NCI-H2081 (cell line): ENCODE measurements at places on chromosomes 2 and 18.

DNA sequence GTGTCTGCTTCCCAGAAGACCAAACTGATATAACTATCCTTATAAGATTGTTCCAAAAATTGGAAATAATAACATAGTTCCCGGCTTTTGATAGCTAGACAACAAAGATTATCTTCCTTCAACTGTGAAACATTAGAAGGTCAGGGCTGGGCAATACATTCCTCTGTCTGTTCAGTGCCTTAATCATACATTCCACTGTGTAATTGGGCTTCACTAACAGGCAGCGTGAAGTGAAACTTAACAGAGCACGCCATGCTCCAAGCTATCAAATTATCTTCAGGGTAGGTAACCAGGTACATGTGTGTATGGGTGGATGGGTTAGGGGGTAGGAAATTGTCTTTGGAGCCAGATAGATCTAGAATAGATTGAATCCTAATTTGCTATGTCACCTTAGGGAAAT is 23.5 kb upstream of the ARL5A start:
- no peak for DNase-seq

- no peak for DNase-seq
These were observed 2.0 kb upstream of the SMYD5 start for GRCh38 chr2:73212098-73212447.

GRCh38 chr2:171512683-171513195 is 9.5 kb upstream of the CYBRD1 start:
- DNase-seq, result no peak

- no peak for DNase-seq
These were observed 493.7 kb downstream of the TMX3 start for GRCh38 chr18:68221111-68221724.

- DNase-seq, result no peak
These were observed 57.6 kb downstream of the TTC21B start for GRCh38 chr2:165895974-165896373.

GRCh38 chr18:22674272-22674671 is 256.6 kb upstream of the CTAGE1 start:
- no peak for DNase-seq

DNA sequence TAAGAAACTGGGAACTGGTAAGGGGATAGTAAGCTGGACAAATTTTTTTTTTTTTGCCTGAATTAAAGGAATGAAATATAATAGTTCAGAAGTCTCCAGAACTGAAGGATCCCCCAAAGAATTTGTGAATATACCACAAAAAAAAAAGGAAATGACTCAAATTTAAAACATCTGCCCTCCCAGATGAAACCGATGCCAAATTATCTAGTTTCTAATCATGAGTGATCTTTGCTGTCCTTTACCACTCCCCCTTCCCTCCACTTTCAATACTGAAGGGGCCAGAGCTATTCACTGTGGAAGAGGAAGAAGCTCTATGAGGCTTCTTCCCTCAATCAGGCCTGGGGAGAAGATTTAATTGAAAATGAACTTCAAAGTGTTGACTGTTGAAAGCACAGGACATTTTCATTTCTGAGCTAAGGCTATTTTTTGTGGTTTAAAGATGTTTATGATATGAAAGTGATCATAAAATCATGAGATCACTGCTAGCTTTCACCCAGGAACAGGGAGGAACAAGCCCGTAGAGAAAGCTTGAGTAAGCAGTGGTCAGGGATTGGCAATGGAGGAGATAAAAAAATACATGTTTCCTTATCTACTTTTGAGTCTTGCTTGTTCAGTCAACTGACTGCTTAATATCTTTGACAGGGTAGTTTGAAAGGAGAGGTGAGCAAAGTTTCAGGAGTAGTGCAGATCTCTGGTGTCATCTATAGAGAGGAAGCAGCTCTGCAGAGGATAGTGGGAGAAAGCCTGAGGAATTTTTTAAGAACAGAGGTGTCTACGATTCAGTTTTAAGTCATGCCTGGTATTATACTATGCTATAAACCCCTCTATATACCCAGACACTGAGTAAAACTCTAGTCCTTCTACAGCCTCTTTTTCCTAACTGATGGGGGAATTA is 409.5 kb upstream of the FIGN start:
- no peak for DNase-seq

DNA sequence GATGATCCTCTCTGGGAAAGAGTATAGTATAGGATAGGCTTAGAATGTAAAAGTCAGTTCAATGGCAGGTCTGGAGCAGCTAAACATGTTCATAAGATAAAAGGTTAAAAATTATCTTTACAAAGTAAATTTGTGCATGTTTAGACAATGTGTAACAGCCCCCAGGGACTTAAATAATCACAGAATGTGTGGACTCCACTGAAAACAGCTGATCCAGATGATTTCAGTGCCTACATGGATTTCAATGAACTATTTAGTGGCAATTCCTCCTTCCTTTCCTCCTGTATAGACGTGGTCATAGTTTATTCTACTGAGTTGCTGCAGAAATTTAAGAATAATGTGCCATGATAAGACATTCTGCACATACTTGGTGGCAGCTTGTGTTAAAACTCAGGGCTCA is 42.9 kb downstream of the ARHGEF33 start:
- DNase-seq, result no peak

DNA sequence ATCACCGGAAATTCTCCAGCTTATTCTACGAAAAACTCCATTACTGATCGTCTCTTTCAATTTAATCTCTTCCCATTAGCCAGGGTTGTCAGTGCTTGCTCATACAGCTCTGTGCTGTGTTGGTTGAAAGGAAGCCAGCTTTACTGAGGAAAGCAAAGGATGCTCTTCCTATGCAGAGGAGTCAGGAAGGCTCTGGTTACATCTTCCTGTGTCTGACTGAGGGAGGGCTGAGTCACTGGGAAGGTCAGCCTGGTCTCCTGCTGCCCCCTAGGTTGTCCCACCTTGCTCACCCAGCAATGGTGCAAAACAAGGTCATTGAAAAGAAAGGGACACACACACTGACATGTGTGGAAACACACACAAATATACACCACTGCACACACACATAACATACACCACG is 975.6 kb downstream of the DCDC2C start:
- DNase-seq, result no peak

GRCh38 chr2:173607606-173608311 is 253.1 kb downstream of the CDCA7 start:
- DNase-seq, result peak; percentile 68

DNA sequence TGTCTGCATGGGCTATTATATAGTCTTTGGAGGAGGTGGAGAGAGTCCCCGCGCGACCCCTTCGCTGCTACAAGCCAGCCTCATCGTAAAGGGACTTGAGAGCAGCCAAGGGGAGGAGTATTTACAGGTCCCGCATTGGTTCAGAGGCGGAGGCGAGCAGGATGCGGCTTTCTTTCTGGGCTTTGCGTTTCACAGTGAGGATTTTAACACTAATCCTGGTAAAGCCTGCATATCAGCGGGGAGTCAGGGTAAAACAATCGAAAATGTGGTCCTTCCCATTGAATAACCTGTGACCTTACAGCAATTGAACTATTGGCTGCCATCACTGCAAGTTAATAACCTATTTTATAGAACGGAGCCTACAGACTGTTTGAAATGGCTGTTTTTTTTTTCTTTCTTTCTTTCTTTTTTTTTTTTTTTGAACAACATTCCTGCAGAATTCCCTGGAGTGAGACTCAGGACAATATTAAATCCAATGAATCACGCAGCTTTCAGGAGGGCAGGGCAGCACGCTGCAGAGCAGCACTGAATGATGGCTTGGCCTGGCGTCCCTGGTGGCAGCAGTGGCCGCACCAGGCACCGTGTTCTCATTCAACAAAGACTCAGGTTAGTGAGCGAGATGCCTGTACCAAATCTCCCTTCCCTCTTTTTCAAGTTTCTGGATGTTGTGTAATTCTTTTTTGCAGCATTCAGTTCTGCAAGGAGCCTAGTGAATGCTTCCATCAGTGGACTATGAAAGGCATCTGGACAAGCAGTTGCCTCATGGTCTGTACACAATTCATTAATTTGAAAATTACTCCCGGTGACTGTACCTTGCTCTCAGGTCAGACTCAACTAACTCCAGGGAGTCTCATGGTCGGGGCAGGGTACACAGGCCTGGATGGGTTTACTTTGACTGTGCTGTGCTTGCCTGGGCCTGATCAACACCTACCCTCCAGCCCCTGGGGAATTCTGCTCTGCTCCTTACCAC is 19.8 kb downstream of the SMIM21 start:
- DNase-seq, result no peak

DNA sequence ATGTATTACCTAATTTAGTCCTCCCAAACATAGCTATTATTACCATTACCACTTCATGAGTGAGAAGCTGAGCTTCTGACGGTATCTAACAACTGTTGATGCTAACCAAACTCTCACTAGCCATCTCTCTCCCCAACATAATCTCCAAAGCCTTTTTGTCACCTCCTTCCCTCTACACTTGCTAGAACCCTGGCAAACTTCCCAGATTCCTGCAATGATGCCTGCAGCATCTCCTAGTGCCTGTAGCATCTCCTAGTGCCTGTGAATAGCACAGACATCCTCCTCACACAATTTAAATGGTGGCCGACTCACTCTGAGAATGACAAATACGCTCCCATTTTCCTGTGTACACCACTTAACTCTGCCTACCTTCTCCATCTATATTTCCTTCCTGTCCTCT is 126.7 kb downstream of the STK39 start:
- DNase-seq, result no peak

DNA sequence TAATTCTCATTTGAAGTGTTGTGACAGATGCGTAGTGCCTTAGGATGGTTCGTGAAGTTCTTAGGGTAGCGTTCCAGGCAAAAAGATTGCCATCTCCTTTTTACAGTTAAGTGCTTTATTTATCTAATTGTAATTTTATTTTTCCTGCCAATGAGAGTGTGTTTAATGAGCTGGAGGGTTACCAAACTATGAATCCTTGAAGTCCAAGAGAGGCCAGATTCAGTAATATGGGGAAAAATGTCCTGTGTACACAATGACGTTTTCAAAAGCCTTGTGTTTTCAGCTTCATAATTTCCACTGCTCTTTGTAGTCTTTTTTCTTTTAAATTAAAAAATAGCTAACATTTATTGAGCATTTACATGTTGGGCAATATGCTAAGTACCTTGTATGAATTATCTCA is 23.8 kb downstream of the ACYP2 start:
- no peak for DNase-seq

GRCh38 chr2:191266201-191266600 is 21.0 kb downstream of the MYO1B start:
- no peak for DNase-seq

- no peak for DNase-seq
These were observed 681.7 kb upstream of the FSHR start for GRCh38 chr2:49836017-49836416.

DNA sequence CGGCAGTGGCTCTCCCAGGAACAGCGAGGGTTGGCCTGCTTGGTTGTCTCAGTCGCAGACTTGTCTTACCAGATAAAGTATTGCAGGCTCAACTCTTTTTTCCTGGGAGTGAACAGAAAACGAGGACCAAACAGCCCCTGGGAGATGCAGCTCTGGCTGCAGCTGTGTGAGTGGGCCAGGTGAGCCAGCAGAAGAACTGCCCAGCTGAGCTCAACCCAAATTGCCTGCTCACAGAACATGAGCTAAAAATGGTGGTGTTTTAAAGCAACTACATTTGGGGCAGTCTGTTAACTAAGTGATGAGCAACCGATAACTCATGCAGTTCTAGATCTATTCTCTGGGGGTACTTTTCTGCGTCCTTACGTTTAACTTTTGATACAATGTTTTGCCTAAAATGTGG is 161.1 kb upstream of the SIX3 start:
- DNase-seq, result no peak

- DNase-seq, result no peak
These were observed 25.6 kb upstream of the TGIF1 start for GRCh38 chr18:3424280-3424890.

- DNase-seq, result no peak
These were observed 38.0 kb upstream of the COL5A2 start for GRCh38 chr2:189217541-189217940.

DNA sequence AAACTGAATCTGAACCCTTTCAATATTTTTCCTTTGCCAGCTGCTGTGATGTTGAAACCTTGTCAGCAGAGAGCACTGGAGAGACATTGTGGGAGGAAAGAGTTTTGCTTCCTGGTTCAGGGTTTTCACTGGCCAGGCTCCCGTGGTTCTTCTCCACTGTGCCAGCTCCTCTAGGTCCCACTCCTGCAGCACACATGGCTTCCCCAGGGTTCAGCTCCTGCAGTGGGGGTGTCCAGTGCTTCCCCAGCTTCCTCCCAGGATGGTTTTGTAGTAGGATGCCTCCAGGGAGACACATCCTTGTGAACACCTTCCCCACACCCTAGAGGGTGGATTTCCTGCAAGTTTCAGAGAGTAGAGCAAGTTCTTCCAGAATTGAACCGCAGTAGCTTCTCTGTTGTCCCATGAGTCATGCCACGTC is 24.0 kb upstream of the SULT1C3 start:
- DNase-seq, result peak; percentile 9

DNA sequence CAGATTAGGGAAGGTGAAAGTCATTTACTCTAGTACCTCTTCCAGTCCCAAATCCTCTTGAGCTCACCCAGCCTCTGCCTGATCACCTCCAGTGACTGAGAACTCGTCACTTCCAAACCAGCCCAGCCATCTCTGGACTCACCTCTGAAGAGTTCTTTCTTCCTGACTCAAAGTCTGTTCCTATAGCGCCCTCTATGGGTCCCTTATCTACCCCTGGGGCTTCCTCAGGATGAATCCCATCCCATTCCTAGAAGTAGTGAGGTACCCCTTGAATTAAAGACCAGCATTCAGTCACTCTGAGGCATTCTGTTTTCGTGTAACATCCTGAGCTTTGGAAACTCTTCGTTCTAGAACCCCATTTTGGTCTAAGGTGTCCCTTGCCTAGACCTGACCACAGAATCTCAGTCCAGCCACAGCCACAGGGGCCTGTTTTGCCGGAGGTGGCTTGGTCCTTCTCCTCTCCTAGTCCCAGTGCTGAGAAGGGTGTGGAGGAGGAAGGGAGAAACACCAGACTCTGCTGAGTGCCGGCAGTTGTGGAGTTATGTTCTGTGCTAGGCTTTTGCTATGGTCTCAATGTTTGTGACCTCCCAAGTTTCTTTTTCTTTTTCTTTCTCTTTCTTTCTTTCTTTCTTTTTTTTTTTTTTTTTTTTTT is 32.7 kb downstream of the SIX3 start:
- DNase-seq, result peak; percentile 89

- no peak for DNase-seq
These were observed 115.5 kb upstream of the GLI2 start for GRCh38 chr2:120620025-120620793.

DNA sequence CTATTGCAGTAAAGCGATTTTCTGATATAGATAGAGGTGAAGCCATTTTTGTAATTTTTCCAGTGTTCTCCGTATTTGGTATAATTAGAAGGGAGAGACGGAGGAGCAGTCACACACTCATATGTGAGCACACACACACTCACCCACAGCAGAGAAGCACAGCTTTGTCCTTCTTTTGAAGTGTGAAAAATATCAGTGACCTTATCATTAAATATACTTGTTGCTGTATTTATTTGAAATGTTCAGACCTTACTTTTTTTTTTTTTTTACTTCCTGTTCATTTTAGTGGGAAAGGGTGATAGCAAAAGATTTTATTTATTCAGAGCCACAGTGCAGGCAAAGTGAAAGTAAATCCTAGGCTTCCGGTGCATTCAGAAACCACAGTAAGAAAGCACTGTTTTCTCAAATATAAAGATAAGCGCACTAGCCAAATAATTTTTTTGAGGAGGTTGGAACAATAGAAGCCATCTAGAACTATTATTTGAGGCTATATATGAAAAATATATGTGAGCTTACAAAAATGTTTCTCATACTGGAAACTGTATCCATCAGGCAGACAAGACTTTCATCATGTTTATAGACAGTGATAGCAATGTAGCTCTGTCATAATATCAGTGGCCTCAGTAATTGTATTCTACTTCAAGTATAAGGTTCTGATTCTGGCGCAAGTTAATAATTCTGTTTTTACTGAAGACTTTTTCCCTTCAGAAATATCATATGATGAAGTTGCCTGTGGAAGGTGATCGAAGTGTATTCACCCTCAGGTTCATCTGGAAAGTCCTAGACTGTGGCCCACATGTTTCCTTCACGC is 37.2 kb downstream of the TSHZ1 start:
- DNase-seq, result peak; percentile 68
